Right cardiac atrium (tissue), 5 donors: ENCODE measurements at places on chromosomes 4 and X. TPM values are rescaled to one million over a fixed set of nuclear protein-coding genes. Genes with fewer than 3 reads are reported as not detected.

DNA sequence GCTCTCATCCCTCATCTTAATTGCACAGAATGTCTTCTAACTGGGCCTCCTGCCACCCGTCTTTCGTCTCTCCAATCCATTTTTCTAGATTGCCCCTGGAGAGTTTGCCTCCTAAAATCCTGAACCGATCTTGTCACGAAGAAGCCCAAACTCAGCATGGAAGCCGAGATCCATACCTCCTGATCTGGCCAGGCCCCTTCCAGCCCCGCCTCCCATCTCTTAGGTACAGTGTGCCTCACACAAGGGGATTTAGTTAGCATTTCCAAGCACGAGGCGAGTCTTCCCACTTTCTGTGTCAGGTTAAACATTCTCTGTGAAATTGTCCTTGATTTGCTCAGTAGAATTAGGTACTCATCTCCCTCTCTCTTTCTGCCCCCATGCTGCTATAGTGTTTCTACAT is 80.0 kb upstream of the TENM3 start:
- no peak for DNase-seq

- DNase-seq: no peak
These were observed 111.4 kb upstream of the KLHL13 start for GRCh38 chrX:118228041-118228440.

GRCh38 chrX:109990582-109991276 is 12.2 kb upstream of the TMEM164 start:
- no peak for DNase-seq

DNA sequence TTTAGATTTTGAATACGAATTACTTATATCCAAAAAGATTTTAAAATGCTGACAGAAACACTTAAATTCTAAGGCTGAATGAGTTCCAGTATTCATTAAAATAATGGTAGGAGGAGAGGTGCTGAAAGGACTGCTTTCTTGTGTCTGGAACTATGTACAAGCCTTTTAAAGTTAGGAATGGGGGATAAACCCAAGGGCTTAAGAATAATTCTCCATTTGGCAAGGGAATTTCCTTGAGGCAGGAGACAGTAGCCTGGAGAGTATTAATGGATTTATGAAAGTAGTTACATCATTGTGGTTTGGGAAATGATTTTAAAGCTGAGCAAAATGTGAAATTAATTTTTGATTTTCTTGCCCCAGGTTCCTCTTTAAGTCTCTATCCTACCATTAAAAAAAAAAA is 266.5 kb upstream of the KCNIP4 start:
- no peak for DNase-seq

GRCh38 chrX:123424546-123424945 is 240.5 kb downstream of the GRIA3 start:
- no peak for DNase-seq

GRCh38 chr4:103137446-103137827 is 37.8 kb upstream of the BDH2 start:
- DNase-seq: no peak

GRCh38 chrX:30161043-30161442 is 54.3 kb upstream of the MAGEB2 start:
- no peak for DNase-seq

GRCh38 chr4:15717086-15717485 is 14.2 kb downstream of the BST1 start:
- DNase-seq: no peak

GRCh38 chrX:10107483-10107882 is 49.3 kb upstream of the CLCN4 start:
- no peak for DNase-seq

DNA sequence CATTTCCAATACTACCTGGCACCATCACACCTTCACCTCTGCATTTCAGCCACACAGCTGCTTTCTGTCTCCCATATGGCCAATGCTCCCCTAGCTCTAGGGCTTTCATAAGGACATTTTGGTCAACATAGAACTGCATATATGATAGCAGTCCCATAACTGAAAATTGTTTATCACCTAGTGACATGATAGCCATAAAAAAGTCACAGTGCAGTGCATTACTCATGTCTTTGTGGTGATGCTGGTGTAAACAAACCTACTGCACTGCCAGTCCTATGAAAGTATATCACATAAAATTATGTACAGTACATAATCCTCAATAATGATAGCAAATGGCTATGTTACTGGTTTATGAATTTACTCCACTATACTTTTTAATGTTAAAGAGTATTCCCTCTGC is 221.0 kb downstream of the NAF1 start:
- no peak for DNase-seq

- no peak for DNase-seq
These were observed 34.7 kb upstream of the ENPP6 start for GRCh38 chr4:184252136-184253071.

GRCh38 chr4:10143171-10143570 is 26.6 kb upstream of the WDR1 start:
- DNase-seq: no peak

DNA sequence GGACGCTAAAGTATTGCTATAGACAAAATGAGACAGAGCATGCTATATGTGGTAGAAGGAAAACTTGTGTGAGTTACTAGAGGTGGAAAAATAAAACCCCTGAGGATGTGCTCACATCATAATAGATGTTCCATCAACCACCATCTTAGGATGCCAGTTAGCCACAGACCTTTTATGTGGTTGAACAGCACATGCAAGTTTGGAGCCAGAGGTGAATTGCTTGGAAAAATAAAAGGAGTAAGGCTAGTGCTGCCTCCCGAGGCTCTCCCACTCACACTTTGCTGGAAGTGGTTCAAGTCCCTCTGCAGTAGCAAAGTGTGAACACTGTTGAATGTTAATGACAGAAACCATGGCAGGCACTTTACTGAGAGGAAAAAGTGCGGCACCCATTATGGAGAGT is 39.4 kb upstream of the PPARGC1A start:
- no peak for DNase-seq

- DNase-seq: no peak
These were observed 171.4 kb upstream of the ANXA3 start for GRCh38 chr4:78379991-78380729.

GRCh38 chr4:169253113-169253671 is 17.6 kb downstream of the SH3RF1 start:
- DNase-seq: no peak

GRCh38 chrX:2243913-2244460 is 256.8 kb downstream of the DHRSX start:
- no peak for DNase-seq

DNA sequence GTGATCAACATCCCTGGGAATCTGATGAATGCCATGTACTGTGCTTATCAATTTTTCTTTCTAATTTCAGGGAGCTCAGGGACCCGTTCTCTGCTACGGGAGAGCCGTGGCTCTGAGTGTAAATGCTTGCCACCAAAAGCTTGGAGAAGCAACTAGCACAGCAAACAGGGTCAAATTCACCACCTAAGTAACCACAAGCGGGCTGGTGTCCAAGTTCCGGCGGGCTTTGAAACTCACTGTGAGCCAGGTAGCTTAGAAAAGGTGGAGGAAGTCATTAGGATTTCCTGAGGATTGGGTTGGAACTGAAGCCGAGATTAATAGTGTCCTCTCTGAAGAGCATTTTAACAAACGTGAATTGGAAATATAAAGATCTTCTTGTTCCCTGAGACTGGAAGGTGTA is 87.2 kb downstream of the CLDN34 start:
- DNase-seq: no peak

DNA sequence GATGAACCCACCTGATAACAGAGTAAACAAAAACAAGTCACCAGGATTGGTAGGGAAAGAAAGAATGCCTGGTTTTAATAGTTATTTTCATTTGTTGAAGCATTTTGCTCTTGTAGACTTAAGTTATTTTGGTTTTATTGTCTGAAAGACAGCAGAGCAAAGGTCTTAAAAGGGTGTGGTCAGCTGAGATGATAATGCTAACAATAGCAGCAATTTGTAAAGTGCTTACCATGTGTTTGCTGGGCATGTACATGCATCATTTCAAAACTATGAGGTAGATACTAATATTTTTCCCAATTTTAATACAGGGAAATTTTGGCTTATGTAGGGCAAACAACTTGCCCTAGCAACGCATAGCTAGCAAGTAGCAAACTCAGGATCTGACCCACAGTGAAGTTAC is 46.8 kb upstream of the SLC10A4 start:
- no peak for DNase-seq

DNA sequence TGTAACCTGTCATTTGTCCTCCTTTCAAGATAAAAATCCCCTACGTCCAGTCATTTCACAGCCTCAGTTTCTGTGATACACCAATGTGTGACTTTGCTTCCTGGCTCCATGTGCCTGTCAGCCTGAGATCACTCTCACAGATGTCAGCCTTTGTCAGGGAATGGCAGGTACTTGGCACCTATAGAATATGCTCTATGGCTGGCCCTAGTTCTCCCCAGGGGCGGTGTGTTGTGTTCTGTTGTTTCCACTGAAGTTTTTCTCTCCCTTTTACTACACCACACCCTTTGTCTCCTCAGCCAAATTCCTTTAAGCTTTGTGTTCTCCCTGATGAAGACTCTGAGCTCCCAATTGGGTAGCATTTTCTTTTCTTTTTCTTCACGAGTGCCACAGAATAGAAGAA is 81.7 kb downstream of the ALPK1 start:
- DNase-seq: no peak

DNA sequence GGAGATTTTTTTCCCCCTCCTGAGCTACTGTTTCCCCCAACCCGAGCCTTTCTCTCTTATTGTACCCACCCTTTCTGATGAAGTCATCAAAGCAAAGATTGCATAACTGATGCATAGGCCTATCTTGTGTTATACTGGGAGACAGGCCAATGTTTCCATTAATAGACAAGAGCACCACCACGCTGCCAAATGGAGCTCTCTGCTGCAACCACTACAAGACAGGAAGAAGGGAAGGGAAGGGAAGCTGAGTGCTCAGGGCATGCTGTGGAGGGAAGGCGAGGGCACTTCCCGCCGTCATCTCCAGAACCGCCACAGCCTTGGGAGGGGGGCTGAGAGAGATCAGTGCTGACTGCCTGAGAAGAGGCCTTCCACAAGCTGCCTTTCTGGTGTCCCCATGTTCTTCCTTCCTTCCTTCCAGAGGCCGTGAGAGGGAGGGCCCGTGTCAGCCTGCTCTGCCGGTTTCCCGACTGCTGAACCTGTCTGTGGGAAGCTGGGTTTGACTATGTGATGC is 75.0 kb downstream of the MGST2 start:
- peak; percentile 89 for DNase-seq

DNA sequence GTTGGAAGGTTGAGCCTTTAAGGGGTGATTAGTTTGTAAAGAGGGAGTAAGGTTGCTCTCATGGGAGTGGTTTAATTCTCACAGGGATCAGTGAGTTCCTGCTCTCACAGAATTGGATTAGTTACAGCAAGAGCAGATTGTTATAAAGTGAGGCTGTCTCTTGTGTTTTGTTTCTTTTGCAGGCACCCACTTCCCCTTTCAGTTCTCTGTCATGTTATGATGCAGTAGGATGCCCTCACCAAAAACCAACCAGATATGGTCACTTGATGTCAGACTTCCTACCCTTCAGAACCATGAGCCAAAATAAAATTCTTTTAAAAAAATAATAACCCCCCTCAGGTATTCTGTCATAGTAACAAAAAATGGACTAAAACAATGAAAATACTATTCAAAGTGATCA is 19.9 kb upstream of the IGSF1 start:
- no peak for DNase-seq

The SPRY1 gene
- polyA plus RNA-seq: 21.3 TPM

The SERTM2 gene
- not detected for polyA plus RNA-seq

The MTMR1 gene
- polyA plus RNA-seq: 7.4 TPM

The CT55 gene
- not detected for polyA plus RNA-seq

The OPN1LW gene
- polyA plus RNA-seq: not detected

The SMIM43 gene
- polyA plus RNA-seq: 0.07 TPM

The PGAM4 gene
- polyA plus RNA-seq: not detected

The DNAAF6 gene
- not detected for polyA plus RNA-seq
